ENCODE measurements at places on chromosomes 13 and 19.

GRCh38 chr13:27296496-27296895 is 25.9 kb downstream of the RASL11A start:
- no peak for DNase-seq

DNA sequence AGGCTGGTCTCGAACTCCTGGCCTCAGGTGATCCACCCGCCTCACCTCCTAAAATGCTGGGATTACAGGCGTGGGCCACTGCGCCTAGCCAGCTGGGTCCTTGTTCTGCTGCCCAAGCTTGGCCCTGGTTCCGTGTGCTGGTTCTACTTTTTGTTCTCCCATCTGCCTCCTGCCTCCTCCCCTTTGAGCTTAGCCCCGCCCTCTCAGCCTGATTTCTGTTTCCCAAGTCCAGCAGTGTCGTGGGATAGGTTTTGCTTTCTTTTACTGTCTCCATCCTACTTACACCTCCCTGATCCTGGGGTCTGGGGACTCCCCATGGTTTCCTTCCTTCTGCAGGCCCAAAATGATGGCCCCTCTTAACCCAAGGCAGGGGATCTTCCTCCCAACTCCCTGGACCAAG is 2.4 kb downstream of the BLOC1S3 start:
- peak; percentile 14 for DNase-seq

GRCh38 chr13:70408865-70409264 is 300.6 kb upstream of the KLHL1 start:
- no peak for DNase-seq

- DNase-seq = no peak
These were observed 30.1 kb downstream of the ZNF557 start for GRCh38 chr19:7099597-7099921.

DNA sequence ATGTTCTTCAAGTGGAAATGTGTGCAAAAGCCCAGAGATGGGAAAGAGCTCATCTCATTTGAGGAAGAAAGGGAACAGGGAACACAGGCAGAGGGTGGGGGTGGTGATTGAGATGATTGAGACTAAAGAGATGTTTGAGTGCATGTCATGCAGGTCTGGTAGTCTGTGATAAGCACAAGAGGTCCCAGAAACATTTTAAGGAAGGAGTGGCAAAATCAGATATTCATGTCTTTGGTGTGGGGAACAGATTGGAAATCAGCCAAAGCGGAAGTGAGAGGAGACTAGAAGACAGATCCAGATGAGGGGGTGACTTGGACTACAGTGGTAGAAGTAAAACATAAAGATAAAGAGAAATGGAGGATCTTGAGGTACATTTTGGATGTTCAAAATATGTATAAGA is 39.4 kb upstream of the DACH1 start:
- no peak for DNase-seq

GRCh38 chr19:36972571-36972970 is 56.4 kb downstream of the ZNF568 start:
- DNase-seq = no peak

GRCh38 chr13:94987081-94987480 is 274.7 kb upstream of the SOX21 start:
- no peak for DNase-seq

GRCh38 chr19:34430738-34431625 is 2.8 kb downstream of the UBA2 start:
- DNase-seq = peak; percentile 37

DNA sequence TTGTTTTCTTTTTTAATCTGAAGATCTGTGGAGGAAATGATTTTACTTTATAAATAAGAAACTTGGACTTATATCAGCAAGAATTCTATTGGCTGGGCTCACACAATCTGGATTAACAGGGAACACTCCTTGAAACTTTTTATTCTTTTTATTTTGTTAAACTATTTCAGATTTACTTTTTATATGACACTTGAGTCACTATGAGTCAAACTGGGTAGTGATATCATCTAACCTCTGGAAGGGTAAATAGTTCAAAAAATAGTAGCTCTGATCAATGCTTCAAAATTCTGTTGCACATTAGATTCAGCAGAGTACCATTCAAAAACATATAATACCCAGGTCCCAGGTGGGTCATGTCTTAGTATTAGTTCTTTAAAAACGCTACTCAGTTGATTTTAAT is 55.1 kb upstream of the NBEA start:
- DNase-seq = no peak

GRCh38 chr13:107961849-107962608 is 253.3 kb downstream of the LIG4 start:
- DNase-seq = no peak

GRCh38 chr19:49475995-49476880 is 2.2 kb downstream of the FLT3LG start:
- peak; percentile 42 for DNase-seq

GRCh38 chr13:113670541-113670940 is 3.5 kb downstream of the GRK1 start:
- no peak for DNase-seq

DNA sequence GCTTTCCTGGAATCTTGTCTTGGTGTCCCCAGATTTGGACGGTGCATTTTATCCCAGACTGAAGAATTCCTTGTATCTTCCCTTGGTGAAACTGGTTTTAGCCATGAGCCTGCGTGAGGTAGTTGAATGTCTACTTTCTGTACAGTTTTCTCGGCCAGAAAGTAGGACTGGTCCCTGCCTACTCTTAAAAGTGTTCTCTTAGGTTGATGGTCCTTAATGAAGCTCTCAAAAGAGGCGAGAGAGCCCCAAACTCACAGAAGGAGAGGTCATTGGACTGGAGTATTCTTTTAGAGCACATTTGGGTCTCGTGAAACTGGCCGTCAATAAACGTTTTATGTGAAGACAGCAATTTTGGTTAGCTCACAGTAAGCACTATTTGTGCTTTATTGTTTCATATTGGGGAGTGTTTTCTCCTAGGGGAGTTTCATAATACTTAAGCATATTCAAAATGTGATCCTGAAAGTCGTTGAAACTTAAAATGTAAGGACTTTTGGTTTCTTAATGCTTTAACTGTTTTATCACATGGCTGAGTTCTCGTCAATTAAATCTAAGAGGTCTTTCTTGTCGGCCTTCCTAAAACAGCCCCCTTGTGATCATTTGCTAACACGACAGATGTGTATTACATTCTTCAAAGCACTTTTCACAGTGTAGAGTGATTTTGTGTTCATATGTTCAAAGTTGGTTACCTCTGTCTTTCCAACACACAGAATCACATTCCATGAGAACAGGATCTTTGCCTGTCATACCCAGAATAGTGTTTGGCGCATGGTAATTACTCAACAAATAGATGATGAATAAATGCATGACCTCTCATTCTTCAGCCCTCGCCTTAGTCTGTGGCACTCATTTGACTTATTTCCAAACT is 889 bp downstream of the GTF2F2 start:
- DNase-seq = no peak

DNA sequence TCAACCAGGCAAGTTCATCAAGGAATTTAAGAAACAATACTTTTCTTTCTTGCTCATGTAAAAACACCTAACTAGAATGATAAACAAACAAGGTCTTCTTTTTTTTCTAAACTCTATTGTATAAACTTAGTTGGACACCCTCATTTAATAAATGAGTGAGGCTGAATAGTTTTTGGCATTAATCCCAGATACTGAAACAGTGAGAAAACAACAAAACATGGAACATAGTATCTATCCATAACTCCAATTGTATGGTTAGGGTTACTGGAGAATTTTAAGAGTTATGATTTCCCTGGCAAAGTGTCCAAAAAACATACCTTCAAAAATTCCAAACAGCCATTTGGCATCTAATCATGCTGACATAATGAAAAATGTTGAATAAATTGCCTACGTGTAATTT is 5.8 kb upstream of the POMP start:
- no peak for DNase-seq

- DNase-seq = peak; percentile 63
These were observed 935 bp downstream of the ARID3A start for GRCh38 chr19:926589-927350.

DNA sequence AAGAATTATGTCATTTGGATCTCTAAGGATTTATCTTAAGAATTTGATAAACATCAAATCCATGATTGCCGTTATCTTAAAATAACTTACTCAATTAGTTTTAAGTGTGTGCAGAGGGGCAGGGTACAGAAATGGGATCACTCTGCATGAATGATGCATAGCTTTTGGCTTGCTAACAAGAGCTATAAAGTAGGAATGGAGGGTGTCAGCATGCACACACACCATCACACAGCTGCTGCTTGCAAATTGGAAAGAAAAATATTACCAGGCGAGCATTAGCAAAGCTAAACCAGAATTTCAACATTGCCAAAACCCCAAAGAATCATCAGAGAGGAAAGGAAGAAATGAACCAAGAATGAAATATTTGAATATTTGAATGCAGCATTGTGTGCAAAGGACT is 580.6 kb downstream of the LMO7 start:
- no peak for DNase-seq

- no peak for DNase-seq
These were observed 754 bp upstream of the CHERP start for GRCh38 chr19:16542910-16543472.

DNA sequence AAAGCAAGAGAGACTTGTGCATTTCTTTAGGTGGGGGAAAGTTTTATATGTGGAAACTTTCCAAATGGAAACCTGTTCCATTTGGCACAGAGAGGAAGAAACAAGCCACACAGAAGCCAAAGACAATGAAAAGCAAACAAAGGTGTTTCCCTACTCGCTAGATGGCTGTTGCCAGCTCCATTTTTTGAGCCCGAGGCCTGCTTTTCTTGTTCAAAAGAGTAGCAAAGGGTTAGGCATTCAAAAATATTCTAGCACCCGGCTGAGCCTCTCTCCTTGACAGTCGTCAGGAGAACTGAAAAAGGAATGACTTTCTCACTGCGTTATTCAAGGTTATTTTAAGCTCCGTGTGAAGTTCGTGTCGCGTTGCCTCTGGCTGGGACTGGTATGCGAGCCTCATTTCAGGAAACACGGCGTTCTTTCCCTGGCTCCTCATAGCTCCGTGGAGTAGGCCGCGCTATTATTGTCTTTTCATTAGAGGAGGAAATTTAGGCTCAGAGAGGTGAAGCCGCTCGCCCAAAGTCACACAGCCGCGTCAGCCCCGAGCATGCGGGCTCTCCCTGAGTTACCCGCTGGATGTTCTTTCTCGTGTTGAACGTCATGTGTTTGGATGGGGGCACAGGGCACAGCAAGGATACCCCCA is 7.6 kb downstream of the TRPM4 start:
- DNase-seq = no peak

DNA sequence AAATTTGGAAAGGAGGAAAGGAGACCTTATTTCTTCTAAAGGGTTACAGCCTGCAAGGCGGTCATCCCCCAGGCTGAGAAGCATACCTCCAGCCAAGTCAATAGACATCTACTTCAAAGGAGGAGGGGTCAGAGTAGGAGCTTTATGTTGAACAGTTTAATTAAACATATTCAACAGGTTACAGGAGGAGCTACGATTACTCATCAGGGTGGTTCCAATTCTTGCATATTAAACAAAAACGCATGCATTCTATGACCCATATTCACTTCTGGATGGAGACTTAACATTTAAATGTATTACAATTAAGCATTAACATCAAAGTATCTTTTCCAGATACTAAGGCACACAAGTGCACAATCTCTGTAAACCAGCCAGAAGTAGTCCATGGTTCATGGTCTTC is 1955.0 kb downstream of the PCDH9 start:
- DNase-seq = no peak

DNA sequence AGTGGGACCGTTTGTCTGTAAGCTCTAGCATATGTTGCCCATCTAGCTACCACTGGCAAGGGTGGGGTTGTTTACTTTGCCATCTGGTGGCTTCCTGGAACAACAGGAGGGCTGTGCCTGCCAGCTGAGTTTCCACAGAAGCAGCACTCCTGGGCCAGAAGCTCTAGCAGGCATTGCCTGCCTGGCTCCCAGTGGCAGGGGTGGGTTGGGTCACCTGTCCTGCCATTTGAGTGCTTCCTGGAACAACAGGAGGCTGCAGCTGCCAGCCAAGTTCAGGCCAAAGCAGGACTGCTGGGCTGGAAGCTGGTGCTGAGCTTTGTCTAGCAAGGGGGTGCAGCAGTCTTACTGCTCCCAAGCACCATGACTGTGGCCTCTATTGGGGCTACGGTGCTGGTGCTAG is 239.7 kb downstream of the MTUS2 start:
- DNase-seq = no peak

DNA sequence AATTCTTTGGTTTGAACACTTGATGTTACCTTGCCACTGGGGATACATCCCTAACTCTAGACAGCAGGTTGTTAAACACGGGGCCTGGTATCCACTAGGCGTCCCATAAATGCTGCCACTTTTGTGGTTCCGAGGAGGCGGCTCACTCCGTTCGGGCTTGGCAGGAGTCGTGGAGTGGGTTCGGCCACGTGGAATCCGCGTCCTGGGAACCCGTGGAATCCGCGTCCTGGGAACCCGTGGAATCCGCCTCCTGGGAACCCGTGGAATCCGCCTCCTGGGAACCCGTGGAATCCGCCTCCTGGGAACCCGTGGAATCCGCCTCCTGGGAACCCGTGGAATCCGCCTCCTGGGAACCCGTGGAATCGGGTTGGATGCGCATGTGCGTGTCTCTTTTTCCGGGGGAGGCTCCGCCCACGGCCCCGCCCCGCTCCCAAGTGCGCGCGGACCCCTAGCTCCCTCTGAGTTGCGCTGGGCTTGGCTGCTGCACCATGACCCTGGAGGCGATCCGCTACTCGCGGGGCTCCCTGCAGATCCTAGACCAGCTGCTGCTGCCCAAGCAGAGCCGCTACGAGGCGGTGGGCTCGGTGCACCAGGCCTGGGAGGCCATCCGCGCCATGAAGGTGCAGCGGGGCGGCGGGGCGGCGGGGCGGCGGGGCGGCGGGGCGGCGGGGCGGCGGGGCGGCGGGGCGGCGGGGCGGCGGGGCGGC is at the start of gene MRI1:
Gene MRI1 (plus strand): TSS at position 422 of the 707 bp plus-strand sequence. CDS start 67 bp downstream, at position 489.
- peak; percentile 83 for DNase-seq

DNA sequence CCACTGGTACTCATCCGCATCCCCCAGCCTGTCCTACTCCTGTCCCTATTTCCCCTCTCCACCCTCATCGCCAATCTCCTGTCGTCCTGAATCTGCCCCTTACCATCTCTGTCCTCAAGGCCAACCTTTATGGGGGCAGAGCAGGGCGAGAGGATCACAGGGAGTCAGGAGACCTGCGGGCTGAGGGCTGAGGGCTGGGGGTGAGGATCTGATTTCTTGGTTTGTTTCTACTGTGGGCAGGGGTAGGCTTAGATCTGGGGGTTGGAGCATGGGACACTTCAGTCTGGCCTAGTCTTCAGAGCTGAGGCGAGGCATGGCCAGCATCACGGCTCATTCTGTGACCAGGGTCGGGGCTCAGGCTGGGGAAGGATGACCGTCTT is 16.5 kb upstream of the ERCC1 start:
- DNase-seq = no peak

- DNase-seq = no peak
These were observed 1.5 kb downstream of the FCAR start for GRCh38 chr19:54875506-54875905.

- DNase-seq = no peak
These were observed 574.2 kb downstream of the TBC1D4 start for GRCh38 chr13:74907788-74908187.

GRCh38 chr19:58352760-58353671 is at the start of gene A1BG:
A1BG (minus strand) TSS chr19:58353492; CDS start chr19:58353437, 55 bp downstream.
- no peak for DNase-seq

GRCh38 chr13:24922387-24922744 is 158.4 kb downstream of the RNF17 start:
- peak; percentile 37 for DNase-seq

GRCh38 chr19:54114340-54115108 is 933 bp downstream of the TFPT start:
- peak; percentile 78 for DNase-seq
